Central memory CD4-positive, alpha-beta T cell (primary cell): ENCODE measurements at places on chromosomes 3 and 15.

DNA sequence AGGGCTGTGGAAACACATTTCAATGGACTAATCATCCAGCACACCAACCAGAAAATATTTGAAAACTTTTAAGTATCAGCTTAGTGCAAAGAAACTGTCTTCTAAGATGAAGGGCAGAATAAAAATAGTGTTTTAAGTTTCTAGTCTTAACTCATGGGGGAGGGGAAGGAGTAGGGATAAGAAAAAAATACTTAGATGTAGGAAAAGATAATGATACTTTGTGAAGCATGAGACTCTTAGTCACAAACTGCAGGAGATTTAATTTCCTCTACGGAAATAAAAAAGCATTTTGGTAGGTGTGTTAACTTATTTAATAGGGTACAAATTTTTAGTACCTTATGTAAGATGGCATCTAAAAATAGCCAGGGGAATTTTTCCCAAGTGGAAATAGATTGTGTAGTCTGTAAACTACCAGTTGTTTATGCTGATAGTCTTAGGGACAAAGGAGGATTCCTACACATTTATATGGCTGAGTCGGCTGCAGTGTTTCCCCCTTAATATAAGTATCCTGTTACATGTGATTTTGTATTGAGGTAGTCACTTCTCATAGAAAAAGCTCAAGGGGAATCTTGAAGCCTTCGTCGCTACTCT, 78.2 kb upstream of the GBE1 start:
- DNase-seq = no peak

- no peak for DNase-seq
Observed at GRCh38 chr15:75659928-75660645, 12.4 kb downstream of the SNX33 start.

GRCh38 chr3:30428251-30428650, 178.2 kb upstream of the TGFBR2 start:
- DNase-seq = no peak

- no peak for DNase-seq
Observed at GRCh38 chr3:14769544-14770325, 49.0 kb upstream of the FGD5 start.

- no peak for DNase-seq
Observed at GRCh38 chr15:81880833-81881232, 165.0 kb downstream of the MEX3B start.

DNA sequence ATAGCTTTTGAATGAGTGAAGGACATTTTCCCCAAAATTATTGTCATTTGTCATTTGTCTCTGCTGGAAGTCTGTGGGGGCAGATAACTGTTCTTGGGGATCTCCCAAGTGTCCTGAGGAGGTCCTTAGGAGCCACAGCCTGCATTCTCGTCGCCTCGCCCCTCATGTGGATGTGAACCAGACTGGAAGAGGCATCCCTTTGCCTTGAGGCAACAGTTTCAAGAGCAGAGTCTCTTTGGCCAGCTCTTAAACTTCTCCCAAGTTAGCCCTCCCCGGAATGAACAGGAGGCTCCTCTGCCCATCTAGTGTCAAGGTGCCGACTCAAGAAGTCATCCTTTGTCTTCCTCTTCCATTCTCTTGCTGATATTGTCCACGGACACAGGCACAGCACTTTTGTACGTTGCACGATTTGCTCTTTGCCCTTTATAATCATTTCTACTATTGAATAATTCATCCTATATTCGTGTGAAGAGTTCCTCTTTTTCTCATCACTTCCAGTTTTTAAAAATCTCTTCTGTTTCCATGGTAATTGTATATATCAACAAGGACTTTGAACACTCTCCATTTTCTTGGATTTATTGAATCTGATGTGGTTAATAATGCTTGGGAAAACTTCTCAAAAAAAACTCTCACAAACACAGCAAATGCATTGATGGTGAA, 40.8 kb upstream of the CD47 start:
- DNase-seq = no peak

DNA sequence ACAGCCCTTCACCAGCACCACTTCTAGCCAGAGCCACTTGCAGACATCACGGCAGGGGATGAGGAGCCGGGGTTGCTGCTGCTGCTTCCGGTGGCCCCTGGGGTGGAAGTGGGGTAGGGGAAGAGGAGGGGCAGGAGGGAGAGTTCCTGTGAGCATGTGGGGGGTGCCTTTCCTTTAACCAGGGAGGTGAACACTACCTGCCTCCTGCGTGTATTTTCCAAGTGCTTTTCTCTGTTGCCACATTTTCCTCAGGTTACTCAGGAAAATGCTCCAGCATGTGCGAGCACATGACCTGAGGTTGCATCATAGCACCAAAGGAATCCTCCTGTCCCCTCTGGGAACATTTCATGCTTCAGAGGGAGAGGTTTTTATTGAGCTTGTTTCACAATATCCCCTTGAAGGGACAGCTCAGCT, 12.2 kb upstream of the SACM1L start:
- DNase-seq = peak; percentile 69

DNA sequence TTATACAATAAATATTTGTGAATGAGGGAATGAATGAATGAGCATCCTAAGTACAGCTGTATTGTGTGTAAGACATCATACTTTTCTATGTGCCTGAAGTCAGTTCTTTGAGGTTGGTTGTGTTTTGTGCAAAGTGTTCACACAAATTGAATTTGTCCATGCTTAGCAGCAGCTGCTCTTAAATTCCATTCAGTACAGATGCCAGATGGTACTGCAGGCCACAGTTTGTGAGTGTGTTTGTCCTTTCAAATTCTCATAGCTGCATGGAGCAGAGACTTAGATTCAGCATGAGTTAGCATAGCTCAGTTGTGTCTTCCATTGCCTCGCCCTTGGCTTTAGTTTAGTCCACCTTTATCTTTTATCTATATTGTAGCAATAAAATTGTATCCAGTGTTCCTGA, 3.8 kb upstream of the ZNF385D start:
- no peak for DNase-seq

- no peak for DNase-seq
Observed at GRCh38 chr3:169578381-169579024, 85.0 kb downstream of the MECOM start.

DNA sequence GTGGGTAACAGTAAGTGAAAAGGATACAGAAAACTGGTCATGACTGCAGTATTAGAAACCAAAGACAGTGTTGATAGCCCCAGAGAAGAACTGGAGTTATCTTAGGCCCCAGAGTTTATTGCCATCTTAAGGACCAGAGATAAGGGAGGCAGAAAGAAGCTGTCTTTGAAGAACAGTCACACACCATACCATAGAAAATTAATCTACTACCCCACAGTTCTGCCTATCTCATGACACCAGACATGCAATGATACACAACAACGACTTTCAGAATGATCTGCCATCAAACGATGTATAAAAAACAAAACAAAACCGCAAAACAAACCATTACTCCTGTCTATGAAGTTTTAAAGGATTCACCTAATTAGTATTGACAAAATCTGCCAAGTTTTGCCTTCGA, 9.6 kb downstream of the CPOX start:
- DNase-seq = no peak

DNA sequence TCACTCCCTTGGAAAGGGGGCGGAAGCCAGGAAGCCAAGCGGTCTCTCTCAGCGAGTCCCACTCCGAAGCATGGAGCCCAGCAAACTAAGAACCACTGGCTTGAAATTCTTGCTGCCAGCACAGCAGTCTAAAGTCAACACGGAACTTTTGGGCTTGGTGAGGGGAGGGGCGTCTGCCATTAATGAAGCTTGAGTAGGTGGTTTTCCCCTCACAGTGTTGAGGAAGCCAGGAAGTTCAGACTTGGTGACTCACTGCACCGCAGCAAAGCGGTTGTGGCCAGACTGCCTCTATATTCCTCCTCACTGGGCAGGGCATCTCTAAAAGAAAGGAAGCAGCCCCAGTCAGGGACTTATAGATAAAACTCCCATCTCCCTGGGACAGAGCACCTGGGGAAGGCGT, 665.4 kb upstream of the CBLB start:
- DNase-seq = peak; percentile 67

GRCh38 chr15:92909136-92909781, 9.1 kb downstream of the CHD2 start:
- no peak for DNase-seq

DNA sequence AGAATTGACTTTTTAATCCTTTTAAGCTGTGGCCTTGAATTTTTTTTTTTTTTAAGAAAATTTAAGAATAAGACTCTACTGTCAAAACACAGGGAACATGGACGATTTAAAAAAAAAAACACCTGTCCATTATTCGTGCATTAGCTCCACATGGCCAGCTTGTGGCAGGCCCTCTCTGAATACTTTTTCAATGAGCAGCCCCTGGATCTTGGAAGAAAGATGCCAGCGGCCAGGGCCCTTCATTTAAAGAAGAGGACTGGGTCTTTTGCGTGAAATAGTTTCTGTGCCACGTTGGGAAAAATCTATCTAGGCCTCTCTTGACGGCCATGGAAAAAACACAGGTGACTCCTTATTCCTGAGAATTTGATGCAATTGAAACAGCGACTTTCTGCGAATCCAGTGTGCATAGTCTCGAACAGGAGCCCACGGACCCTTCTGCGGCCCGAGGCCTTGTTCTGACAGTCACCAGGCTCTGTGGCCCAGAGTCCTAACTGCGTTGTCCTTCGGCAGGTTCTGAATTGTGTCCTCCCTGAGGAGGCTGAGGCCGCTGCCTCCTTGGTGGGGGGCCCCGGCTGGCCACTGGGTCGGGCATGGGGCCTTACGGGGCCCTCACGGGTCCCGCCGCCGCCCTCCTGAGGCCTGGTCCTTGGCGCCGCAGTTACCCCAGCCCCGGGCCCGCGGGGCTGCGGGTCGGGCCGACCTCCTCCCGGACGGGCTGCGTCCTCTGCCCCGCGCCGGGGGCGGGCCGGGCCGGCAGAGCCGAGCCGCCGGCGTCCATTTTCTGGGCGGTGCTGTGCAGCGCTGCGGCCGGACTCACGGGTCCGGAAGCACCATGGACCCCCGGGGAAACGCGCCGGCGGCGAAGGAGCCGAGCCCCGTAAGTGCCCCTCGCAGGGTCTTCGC, 33.5 kb downstream of the ZBTB38 start:
- peak; percentile 55 for DNase-seq

DNA sequence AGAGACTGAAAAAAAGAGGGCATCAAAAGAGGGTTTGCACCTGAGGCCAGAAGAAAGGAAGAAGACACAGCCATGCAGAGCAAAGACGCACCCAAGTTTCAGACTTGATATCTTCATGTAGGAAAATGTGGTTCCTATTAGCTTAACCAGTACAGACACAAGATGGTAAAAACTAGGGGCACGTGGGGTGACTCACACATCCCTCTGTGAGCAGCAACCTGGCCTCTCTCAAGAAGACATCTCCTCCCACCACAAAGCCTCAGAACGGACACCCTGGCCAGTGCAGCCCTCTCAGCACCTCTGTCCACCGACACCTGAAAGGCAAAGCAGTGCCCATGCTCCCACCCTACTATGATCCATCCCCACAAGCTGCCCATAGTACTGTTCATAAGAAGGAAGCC, 33.3 kb downstream of the GLB1 start:
- no peak for DNase-seq

DNA sequence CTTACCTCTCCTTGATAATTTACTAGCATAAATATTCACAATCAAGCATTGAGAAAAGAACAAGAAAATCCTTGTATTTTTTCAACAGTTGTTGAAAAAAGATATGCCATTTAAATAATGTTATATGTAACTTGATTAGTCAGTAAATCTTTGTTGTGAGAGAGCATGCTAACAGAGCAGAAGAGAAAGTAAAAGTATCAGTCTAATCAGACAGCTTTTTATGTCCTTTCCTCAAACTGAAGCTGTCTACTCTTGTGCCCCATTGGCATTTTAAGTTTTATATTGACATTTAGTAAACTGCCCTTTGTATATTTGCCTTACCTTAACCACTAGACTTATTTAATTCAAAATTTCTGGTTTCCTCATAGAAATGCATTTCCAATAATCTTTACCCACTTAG, 668.7 kb downstream of the OTOL1 start:
- DNase-seq = no peak

GRCh38 chr15:32967521-32967920, 227.0 kb downstream of the FMN1 start:
- DNase-seq = no peak

GRCh38 chr3:124986192-124987143, 51.9 kb upstream of the MUC13 start:
- no peak for DNase-seq

DNA sequence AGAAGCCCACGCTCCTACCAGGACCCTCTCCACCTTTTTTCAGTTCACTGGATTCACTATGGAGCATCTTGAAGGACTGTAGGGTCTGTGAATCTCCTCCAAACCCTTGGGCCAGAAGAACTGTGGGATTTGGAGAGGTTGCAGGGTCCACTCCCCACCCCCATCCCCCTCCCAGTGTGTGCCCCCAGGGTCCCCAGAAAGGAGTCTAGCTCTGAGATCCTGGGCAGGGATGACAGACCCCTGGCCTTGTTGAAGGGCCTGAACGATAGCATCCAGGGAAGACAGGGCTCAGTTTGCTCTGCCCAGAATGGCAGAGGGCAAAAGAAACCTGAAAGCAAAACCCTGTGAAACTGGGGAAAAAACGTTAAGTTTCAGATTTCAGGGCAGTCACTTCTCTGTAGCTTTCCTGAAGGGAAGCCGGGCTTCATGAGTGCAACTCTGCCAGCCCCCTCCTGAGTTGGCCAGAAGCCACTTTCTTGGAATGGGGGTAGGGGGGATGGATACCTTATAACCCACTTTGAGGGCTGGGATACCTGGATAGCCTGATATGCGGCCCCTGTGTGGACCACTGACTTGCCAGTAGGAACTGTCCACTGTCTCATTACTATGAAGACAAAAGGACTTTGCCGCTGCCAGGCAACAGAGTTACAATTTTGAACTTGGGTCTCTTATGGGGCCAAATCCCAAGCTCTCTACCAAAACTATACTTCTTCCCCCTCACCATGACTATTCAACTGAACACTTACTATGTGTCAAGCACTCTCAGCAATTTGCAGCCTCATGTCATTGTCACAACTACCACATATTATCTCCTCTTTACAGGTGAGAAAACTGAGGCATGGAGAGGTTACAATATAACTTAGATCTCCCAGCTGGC, 1.6 kb upstream of the CISH start:
- DNase-seq = no peak

- DNase-seq = no peak
Observed at GRCh38 chr15:85453144-85453872, 72.9 kb downstream of the AKAP13 start.
